ENCODE measurements at places on chromosomes 1 and 21.
A peak's percentile ranks its signal among the peaks of the same experiment; 100 is the strongest.

GRCh38 chr1:41462680-41463004 is 21.8 kb downstream of the EDN2 start:
- no peak for DNase-seq

- no peak for DNase-seq
Measured at GRCh38 chr1:186745531-186746146, 65.4 kb upstream of the PTGS2 start.

- peak; percentile 76 for DNase-seq
Measured at GRCh38 chr1:153494976-153495535, 34.6 kb upstream of the S100A7 start.

- no peak for DNase-seq
Measured at GRCh38 chr1:107594536-107594935, 370.4 kb downstream of the VAV3 start.

GRCh38 chr1:205792961-205793673 is 17.8 kb upstream of the RAB29 start:
- DNase-seq, result no peak

DNA sequence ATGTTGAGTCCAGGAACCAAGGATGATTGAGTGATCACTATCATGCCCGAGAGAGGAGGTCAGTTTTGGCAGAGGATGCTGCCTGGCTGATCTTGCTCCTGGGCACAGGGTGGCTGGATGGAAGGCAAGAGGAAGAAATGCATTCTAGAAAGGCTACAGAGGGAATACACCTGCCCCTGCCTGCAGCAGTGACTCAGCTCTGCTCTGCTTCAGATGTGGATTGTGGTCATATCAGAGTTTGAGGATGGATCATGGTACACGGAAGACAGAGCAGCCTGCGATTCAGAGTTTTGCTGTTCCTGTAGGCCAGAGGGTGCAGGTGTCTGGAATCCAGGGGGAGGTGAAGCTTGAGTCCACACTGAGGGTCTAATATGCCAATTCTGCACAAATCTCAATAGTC is 37.2 kb downstream of the PCP4 start:
- no peak for DNase-seq
